ENCODE measurements at places on chromosomes 7 and 10.

DNA sequence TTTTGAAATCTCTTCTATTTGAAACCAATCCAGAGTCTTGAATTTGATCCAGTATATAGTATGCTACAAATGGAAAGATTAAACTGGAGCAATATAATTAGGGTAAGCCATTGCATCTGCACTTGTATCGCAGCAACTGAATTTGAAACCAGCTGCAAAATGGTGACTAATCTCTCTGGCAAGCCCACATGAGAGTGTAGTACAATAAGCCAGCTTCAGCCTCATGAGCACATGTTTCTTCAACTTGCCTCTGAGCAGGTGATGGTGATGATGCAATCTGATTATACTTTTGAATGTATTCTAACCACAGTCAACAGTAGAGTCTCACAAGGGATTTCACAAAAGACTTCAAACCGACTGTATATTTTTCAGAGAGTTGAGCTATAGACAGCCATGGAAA, 829 bp upstream of the RPA3 start:
- DNase-seq = peak; percentile 41

GRCh38 chr7:131021460-131021859, 287.5 kb upstream of the KLF14 start:
- DNase-seq = no peak

DNA sequence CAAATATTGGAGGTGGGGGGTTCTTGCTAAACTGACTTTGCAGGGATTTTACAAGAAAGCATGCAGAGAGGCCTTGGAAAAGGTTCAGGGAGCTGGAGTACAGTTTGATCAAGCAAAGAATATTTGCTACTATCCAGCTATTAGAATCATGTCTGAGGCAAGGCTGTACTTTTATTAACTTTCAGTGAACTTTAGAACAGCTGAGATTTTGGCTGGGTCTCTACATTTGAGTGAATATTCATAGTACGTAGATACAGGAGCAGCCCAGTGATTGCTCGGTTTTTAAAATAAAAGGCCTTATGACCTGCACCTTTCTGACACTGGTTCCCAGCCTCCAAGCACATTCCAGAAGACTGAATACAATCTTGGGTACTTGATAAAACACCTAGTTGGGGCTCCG, 496.8 kb upstream of the AKR1E2 start:
- DNase-seq = no peak

DNA sequence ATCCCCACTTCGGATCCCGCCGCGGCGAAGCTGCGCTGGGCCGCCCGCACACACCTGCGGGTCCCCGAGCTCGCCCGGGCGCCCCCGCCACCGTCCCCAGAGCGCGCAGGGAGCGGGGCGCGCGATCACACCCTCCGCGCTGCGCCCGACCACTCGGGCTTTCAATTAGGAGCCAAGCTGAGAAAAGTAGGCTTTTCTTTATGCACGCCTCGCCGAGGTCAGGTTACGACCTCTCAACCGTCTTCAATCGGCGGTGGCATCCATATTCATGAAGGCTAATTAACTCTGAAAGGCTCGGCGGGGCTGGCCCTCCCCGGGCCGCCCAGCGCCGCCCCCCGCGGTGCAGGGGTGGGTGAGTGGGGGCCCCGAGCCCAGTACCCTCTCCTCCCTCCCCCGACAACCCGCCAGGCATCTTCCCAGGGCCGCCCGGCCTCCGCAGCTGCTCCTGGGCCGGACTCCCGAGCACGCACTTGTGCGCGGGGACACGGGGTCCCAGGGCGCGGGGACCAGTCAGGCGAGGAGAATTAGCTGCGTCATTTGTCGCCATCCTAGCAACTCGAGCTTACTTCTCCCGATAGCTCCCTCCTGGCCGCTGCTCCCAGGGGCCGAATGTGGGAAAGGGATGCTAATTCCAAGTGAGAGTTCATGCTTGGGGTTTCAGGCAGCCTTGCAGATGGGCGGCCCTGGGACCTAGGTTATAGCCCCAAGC, 155.5 kb upstream of the LYZL2 start:
- peak; percentile 11 for DNase-seq

DNA sequence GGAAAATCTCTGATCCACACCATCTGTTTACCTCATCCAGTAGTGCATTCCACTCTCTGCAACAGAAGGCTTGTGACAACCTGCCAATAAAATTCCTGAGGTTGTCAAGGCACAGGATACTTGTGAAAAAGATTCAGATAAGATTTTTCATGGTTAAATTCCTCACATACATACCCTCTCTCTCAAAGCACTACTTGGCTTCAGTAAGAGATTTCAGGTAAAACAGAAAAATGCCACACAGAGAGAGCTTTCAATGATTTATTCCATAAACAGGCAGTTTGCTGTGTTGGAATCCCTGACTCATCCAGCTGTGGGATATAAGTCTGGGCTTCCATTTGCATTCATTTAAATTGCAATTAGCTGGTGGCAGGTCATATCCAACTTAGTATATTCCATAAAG, 99.7 kb upstream of the CAV2 start:
- DNase-seq = no peak

DNA sequence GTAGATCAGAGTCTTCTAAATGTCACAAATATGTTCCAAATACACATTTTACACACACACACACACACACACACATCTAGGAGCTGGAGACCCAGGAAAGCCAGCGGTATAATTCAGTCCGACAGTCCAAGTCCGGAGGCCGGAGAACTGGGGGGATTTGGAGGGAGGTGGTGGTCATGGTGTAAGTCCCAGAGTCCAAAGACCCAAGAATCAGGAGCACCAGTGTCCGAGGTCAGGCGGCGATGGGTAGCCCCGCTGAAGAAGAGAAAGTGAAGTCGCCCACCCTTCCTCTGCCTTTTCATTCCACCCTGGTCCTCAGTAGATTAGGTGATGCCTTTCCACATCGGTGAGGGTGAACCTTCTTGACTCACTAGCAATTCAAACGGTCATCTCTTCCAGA, 154.8 kb downstream of the CAMK1D start:
- DNase-seq = no peak

DNA sequence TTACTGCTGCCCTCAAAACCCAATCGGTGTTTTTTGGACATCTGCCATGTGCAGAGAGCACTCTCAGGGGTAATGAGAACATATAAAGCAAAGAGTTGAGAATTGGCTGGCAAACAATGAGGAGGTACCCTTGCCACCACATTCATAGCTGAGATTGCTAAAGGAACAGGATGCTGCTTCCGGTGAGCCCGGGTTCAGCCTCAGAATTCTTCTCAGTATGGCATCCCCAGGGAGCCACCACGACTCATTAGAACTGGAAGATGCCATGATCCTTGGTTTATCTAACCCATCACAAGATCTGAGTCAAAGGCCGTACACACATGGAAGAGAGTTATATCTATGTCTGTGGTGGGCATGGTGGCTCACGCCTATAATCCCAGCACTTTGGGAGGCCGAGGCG, 174.4 kb downstream of the ARID5B start:
- DNase-seq = no peak

GRCh38 chr10:100981178-100981772, 6.0 kb downstream of the MRPL43 start:
- no peak for DNase-seq

DNA sequence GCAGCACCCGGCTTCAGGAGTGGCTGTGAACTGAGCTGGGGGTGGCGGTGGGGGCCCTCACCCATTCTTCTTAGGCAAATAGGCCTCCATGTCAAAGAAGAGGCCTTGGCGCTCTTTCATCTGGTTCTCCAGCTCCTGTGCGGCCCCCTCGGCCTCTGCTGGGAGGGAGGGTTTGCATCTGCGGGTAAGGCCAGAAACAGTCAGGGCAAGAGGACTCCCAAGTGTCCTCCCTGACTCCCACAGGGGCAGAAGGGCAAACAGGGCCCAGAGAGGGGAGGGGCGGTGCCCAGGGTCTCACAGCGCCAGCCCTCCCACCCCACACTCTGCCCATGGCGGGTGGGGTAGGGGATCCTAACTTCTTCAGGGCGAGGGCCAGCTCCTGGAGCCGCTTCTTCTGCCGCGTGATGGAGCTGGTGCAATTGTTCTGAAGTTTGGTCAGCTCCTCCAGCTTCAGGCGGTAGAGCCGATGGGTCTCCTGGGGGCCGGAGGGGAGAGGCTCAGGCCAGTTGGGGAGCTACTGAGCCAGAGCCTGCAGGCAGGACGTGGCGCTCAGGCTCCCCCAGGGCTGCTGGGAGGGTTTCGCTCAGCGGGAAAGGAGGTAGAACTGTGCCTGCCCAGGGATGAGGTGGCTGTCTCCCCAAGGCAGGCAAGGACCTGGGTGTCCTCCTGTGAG, 2.2 kb downstream of the TMEM120A start:
- no peak for DNase-seq
